ENCODE measurements at places on chromosomes 7 and 10.
A peak's percentile ranks its signal among the peaks of the same experiment; 100 is the strongest.

DNA sequence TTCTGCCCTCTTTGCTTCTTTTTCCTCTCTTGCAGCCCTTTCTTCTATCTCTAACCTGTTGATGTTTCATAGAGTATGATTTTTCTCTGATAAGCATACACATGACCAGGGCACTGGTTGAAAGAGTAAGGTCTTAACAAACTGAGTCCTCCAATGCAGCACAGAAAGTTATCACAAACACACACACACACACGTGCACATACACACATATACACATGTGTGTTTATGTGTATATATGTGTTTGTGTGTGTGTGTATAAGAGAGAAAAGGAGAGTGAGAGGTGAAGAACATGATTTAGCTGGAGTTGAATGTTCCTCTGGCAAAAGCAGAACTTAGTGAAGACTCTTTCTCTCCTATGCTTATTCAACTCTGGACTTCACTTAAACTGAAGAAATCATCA lies 130.0 kb downstream of the KLF6 start:
- no peak for DNase-seq

GRCh38 chr7:23333671-23334246 lies 34.6 kb downstream of the MALSU1 start:
- DNase-seq: no peak

DNA sequence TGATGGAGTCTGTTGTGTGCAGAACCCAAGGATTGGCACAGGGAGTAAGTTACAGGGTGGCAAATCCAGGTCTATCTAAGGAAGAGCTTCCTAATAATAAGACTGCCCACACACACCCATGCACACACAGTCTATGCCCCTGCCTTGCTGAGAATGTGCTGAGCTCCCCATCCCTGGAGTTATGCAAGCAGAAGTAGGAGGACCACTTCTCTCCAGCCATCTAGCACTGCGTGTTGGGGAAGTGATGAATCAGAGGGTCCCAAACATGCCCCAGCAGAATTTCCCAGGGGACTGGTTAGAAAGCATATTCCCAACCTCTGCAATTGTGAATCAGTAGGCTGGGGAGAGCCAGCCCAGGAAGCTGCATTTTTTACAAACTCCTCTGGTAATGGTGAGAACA lies 117.2 kb downstream of the CDH23 start:
- DNase-seq: no peak

DNA sequence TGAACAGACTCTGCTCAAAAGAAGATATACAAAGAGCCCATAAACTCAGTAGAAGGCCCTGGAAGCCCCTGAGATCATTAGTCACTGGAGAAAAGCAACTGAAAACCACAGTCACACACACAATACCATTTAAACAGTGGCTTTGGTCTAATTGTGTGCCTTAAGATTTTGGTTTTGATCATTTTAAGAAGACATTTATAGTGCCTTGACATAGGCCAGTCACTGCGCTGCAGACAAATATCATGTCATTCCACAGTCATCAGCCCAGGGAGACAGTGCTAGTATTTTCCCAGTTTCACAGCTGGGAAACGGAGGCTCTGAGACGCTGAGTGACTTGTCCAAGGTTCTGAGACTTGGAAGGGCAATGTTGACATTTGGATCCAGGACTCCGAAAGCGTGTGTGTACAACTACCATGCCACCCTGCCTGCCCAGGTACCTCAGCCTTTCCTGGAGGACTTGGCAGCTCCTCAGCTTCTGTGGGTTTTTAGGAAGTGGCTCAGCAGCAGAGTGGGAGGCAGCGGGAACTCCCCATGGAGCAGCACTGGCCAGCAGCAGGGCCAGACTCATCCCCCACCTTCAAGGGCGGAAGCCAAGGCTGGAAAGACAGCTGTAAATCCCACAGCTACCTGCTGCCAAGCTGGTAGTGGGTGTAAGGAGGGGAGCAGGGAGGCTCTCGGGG lies 173.9 kb downstream of the WDR11 start:
- DNase-seq: no peak

- DNase-seq: no peak
Observed at GRCh38 chr7:94366832-94367231, 27.9 kb upstream of the COL1A2 start.

DNA sequence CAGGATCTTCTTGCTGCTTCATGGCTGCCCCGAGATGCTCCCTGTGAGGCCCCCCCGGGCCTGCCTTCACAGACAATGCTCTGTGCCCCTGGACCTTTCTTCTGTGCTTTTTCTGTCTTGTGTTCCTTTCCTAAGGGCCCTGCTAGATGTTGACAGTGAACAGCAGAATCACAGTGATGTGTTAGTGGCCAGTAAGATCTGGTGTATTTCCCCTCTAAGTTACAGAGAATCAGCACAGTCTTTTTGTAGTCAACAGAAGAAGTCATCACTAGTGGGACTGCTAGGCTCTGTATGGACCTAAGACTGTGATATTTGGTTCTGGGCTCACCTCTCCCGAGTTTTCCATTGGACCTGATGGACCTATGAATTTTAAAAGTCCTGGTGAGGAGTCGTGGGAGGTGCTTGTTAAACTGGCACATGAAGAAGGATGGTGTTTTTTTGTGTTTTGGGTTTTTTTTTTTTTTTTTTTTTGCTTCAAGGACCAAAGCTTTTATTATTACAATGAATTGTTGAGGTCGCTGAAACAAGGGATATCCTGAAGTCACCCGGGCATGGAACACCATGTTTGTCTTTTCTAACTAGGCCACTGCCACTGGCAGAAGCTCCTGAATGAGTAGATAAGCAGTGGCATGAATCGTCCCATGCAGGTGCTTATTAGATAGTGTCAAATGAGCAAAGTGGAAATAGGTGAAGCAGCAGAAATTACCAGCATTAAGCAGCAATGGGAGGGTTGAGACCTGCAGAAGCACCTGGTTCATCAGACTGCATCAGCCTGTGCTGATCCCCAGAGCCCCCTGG lies 194.8 kb downstream of the CELF2 start:
- no peak for DNase-seq

- DNase-seq: peak; percentile 54
Observed at GRCh38 chr10:70162892-70163201, 7.5 kb downstream of the SAR1A start.

GRCh38 chr10:81439445-81439844 lies 435.5 kb upstream of the NRG3 start:
- DNase-seq: no peak

GRCh38 chr7:37363536-37364491 lies 84.8 kb downstream of the ELMO1 start:
- DNase-seq: no peak

Measured in activated T-cell treated with anti-CD3 and anti-CD28 coated beads for 24 hours (primary cell).